Immature natural killer cell (primary cell): ENCODE measurements at places on chromosomes 7 and 10.

DNA sequence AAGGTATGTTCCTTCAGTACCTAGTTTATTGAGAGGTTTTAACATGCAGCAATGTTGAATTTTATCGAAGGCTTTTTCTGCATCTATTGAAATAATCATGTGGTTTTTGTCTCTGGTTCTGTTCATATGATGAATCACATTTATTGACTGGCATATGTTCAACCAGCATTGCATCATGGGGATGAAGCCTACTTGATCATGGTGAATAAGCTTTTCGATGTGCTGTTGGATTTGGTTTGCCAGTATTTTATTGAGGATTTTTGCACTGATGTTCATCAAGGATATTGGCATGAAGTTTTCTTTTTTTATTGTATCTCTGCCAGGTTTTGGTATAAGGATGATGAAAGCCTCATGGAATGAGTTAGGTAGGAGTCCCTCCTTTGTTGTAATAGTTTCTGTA is 204.0 kb upstream of the GNAI1 start:
- H3K4me3 ChIP-seq = no peak overlapping the region
- no peaks in the 10 kb centered on the region for H3K27me3 ChIP-seq
- no peaks in the 10 kb centered on the region for H3K4me1 ChIP-seq
- peaks cover 4% of the 10 kb centered on the region for H3K36me3 ChIP-seq

GRCh38 chr7:50792342-50793119 is 9.8 kb upstream of the GRB10 start:
- no peak for DNase-seq
- no peaks in the 10 kb centered on the region for H3K36me3 ChIP-seq
- H3K4me3 ChIP-seq = peak overlapping the region; percentile 70
- peaks cover 11% of the 10 kb centered on the region for H3K4me1 ChIP-seq

GRCh38 chr10:52632591-52632990 is 140.0 kb downstream of the MBL2 start:
- DNase-seq = no peak
- peaks cover 3% of the 10 kb centered on the region for H3K27me3 ChIP-seq
- no peaks in the 10 kb centered on the region for H3K36me3 ChIP-seq
- no peak overlapping the region for H3K4me3 ChIP-seq
- H3K27ac ChIP-seq = no peak overlapping the region

DNA sequence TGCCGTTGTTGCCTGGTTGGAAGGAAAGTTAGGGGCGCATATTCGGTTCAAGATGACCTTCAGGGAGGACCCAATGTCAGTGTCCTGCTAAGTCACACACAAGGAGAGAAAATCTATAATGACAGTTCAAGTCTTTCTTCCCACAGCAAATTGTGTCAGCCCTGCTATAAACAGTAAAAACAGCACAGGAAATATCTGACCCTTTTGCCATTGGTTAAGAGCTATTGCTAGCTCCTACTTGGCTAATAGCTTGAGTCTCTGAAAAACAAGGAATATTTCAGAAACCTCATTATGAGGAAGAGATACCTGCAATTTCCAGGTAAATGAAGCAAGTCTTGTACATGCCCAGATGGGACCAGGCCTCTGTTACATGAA is 175.6 kb downstream of the SKIDA1 start:
- no peaks in the 10 kb centered on the region for H3K4me1 ChIP-seq
- no peaks in the 10 kb centered on the region for H3K36me3 ChIP-seq
- no peak for DNase-seq

- H3K36me3 ChIP-seq = peaks cover 15% of the 10 kb centered on the region
- peaks cover 12% of the 10 kb centered on the region for H3K4me1 ChIP-seq
- no peak for DNase-seq
- peaks cover 14% of the 10 kb centered on the region for H3K27me3 ChIP-seq
These were observed 13.3 kb downstream of the GPR146 start for GRCh38 chr7:1057416-1058291.
